ENCODE measurements at places on chromosomes 1 and 21.
A peak's percentile ranks its signal among the peaks of the same experiment; 100 is the strongest.

GRCh38 chr1:236301958-236302335 is 20.2 kb upstream of the ERO1B start:
- DNase-seq = no peak

GRCh38 chr1:7554385-7555235 is 216.5 kb upstream of the VAMP3 start:
- no peak for DNase-seq

DNA sequence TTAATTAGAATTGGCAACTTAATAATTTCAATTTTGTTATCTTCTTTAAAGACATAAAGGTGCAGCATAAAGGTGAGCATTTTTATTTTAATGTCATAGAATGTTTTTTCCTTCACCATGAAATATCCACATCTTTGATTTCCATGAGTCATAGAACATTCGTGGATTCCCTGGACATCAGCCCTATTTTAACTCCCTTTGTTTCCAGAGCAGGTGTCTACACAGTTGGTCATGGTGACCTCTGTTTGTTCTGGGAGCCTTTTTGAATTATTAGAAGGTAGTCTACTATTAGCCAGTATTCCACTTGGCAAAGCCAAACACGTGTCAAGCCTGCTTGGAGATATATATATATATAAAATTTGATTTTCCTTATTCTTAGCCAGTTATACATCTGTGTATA is 572.9 kb downstream of the LTN1 start:
- no peak for DNase-seq

GRCh38 chr1:116738673-116739370 is 15.4 kb upstream of the CD2 start:
- peak; percentile 49 for DNase-seq

- no peak for DNase-seq
These were observed at the start of gene ZBTB7B for GRCh38 chr1:155002464-155003226. Gene ZBTB7B, plus strand, starts transcription at chr1:155002802. Its CDS starts 11,859 bp downstream, at chr1:155014661.

DNA sequence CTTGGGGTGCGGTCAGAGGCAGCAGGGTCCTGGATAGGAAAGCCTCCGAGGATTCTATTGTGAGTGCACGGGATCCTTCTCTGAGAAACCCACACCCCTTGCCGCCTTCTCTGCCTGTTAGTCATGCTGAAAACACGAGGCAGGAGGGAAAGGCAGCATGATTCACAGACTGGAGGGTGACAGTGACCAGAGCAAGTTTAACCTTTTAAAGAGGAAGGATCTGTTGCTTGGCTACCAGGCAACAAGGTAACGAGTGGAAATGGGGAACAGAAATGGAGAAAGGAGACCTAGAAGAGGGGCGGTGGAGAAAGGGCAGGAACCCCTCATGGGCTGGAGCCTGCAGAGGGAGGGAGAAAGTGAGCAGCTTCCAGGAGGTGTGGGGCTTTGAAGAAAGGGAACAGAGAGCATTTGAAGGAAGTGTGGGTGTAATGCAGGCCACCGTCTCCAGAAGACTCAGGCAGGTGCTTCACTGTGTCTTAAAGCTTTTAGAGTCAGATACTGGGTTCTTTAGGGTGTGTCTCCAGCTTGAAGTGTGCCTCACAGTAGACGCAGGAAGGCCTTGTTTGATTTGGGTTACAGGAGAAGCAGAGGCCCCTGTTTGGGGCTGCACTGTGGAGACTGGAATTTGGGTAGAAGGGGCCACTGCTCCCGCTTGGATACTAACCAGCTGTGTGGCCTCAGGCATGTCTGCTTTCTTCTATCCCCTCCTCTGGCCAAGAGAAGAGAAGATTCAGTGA is 19.1 kb downstream of the OPTC start:
- DNase-seq = no peak

GRCh38 chr1:118204105-118204504 is 19.1 kb upstream of the SPAG17 start:
- DNase-seq = no peak

DNA sequence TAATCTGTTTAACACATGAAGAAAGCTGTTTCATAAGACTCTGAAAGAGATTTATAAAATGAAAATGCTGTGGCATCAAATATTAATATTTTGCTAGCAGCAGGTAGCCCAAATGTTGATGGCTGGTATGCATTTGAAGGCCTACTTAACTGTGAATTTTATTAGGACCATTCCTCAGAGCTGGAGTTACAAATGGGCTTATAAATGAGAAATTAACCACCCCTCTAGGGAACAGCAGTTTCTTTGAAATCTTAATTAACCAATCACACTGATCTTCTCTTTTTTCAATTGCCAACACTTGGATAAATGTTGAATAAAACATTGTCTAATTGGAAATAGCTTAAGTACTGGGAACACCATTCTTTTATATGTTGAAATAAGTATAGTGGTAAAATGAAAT is 129.9 kb downstream of the GPR52 start:
- no peak for DNase-seq

GRCh38 chr1:1777583-1777899 is 729 bp downstream of the NADK start:
- no peak for DNase-seq

DNA sequence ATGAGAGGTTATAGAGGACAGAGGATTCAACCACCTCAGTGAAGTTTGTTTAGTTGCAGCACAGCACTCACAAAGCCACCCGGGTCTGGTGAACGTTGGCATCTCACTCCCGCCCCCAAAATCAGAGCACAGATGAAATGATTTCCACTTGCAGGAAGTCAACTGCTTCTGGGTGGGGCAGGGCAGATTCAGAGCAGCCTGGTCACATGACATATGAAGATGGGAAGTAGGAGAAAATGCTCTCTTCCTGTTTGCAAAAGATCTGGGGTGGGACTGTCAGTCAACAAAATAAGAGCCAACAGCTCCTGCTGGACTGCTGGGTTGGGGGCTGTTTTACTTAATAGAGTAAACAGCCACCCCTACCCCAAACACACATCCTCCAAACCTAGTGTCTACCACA is 43.2 kb downstream of the LRRC71 start:
- DNase-seq = no peak

DNA sequence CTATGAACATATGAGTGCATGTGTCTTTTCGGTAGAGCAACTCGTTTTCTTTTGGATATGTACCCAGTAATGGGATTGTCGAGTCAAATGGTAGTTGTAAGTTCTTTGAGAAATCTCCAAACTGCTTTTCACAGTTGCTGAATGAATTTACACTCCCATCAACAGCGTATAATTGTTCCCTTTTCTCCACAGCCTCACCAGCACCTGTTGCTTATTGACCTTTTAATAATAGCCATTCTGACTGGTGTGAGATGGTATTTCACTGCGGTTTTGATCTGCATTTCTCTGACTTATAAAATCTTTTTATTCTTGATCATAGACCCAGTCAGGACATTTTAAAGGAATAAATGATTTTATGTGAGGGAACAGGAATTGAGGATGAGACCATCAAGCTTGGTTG is 165.0 kb upstream of the KCTD3 start:
- no peak for DNase-seq

GRCh38 chr1:226581650-226582330 is 33.2 kb downstream of the STUM start:
- no peak for DNase-seq

DNA sequence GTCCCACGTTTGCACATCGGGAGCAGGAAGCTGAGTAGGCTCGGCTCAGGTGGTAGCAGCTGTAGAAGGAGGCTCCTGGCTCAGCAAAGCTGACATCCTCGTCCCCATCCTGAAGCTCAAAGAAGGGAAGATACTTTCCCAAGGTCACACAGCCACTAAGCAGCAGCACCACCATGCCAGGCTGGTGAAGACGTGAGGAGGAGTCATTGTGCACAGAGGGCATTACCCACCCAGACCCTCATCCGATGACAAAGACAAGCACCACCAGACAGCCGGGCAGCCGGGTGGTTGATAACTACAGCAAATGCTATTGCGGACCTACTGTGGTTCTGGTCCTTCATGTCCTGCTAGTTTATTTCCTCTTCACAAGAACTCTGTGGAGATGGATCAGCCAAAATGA is 186.9 kb downstream of the MATN1 start:
- no peak for DNase-seq

GRCh38 chr21:46160657-46160906 is 5.2 kb upstream of the FTCD start:
- DNase-seq = no peak

DNA sequence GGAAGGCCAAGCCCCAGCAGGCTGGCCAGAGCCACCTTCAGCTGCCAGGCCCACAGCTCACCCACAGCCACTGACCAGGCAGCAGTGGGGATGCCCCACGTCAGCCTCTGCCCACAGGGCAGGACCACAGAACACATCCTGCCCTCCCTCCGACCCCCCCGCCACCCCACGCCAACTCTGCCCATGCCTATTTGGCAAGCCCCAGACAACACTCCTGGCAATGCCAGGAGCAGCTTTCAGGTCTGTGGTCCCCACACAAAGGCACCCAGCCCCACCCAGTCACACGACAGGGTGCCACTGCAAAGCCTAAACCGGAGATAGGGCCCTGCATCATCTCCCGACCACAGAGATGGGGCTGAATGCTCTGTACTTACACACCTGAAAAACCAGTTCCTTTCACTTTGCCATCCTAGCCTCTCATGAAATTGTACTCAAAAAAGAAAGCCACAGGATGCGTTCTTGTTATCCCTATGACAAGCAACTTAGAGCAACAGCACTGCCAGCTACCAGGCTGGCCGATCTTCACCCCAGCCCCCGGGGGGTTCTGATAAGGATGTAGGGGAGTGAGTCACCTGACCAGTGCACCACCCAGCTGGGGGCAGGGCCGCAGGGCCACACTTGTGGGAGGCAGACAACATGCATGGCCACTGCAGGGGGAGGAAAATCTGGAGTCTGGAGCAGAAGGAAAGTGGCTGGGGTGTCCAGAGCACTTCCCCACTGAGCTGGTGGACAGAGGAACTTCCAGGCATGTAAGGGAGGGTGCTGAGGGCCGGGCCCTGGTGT is 36.2 kb downstream of the UBE2G2 start:
- peak; percentile 15 for DNase-seq

- DNase-seq = no peak
These were observed 12.1 kb upstream of the DEGS1 start for GRCh38 chr1:224170748-224171478.

DNA sequence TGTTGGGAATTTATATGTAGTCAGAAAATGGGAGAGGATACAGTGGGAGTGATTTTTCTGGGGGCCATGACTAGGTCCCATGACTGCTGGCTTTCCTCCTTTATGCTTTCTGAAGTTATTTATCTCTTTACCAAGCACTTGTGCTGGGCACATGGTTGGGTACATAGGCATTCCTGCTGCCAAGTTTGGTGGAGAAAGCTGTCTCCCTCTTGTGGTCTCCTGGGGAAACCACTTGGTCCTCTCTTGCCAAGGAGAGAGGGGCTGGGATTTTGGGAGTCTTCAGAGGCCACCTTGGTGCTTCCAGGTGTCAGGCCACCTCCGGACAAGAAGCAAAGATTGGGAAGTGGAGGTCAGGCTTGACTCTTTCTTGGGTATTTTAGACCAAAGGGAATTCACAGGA is 120.2 kb upstream of the KCNE2 start:
- no peak for DNase-seq

- peak; percentile 0 for DNase-seq
These were observed at the start of gene RASAL2 for GRCh38 chr1:178093951-178094738. Gene RASAL2, plus strand, starts transcription at chr1:178094104. Its CDS starts 389 bp downstream, at chr1:178094493.

GRCh38 chr1:77673716-77674355 is 8.6 kb downstream of the ZZZ3 start:
- no peak for DNase-seq

DNA sequence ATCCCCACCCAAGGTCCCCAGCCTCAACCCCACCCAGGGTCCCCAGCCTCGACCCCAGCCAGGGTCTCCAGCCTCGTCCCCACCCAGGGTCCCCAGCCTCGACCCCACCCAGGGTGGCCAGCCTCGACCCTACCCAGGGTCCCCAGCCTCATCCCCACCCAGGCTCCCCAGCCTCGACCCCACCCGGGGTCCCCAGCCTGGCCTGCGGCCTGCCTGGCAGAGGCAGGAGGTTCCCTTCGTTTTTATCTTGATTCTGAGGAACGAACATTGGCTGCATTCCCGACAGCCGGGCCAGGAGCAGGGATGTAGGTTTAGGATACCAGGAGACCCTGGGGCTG is 3.4 kb upstream of the PDE9A start:
- DNase-seq = no peak

DNA sequence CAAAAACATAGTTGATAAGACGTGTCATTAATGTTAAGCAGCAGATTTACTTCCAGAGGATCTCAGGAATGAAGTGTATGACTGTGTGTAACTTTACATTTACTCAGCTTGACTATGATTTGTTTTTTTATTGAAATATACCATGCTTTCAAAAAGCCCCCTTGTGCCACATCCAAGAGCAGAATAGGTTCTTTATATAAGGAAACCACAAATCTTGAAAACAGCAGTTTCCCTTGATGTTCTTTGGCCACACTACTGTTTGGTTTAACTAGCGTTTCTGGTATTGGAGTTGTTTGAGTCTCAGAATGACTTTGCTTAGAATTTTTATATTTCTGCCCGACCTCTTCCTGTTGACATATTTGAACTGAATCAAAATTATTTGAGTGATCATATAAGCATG is 25.0 kb downstream of the LRRC8C start:
- DNase-seq = no peak

DNA sequence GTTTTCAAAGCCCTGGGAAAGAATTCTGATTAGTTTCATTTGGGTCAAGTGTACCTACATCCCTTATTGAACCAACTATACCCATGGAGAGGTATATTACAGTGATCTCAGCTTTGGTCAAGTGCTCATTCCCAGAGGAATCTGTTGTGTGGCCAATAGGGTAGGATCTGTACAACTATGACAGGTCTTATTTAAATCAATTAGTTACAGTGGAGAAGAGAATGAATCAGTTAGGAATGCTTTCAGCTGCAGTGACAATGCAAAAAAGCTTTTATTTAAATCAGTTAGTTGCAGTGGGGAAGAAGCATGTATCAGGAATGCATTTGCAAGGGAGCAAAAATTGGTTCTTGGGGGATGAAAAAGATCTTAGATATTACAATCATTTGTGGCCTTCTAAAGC is 119.0 kb downstream of the FGGY start:
- DNase-seq = no peak

- no peak for DNase-seq
These were observed 114.4 kb upstream of the GADD45A start for GRCh38 chr1:67570486-67571143.
